Activated naive CD4-positive, alpha-beta T cell (primary cell): ENCODE measurements at places on chromosomes 13 and 19.

- no peak for DNase-seq
These were observed 117.9 kb downstream of the URI1 start for GRCh38 chr19:30059741-30060457.

DNA sequence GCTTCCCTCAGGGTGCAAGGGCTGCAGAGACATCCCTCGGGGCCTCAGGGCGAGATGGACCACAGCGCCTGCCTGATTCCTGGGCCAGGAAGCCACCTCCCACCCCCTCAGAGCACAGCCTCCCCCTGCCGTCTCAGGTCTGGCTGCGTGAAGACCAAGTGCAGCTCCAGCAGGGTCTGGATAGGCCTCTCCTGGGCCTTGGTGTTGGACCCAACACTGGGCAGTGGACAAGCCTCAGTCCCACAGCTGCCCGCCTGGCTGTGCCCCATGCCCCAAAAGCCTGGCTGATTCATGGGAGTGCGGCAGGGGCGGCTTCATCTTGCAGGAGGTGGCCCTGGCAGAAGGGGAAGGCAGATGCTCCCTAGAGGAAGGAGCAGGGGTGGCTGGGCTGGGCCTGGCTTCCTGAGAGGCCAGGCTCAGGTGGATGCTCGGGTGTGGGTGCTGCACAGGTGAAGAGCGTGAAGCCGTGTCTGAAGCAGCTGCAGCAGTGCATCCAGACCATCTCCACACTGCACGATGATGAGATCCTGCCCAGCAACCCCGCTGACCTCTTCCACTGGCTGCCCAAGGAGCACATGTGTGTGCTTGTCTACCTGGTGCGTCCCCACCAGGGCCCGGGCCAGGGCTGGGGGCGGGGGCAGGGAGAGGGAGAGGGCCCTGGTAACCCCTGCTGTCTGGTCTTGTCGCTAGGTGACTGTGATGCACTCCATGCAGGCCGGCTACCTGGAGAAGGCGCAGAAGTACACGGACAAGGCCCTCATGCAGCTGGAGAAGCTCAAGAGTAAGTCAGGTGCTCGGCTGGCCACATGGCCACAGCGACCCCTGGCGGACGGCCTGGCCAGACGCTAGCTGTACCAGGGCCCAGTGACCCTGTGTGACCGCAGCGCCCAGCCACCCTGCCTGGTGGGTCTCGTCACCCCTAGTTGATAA lies 21.7 kb downstream of the MAU2 start:
- DNase-seq = no peak

DNA sequence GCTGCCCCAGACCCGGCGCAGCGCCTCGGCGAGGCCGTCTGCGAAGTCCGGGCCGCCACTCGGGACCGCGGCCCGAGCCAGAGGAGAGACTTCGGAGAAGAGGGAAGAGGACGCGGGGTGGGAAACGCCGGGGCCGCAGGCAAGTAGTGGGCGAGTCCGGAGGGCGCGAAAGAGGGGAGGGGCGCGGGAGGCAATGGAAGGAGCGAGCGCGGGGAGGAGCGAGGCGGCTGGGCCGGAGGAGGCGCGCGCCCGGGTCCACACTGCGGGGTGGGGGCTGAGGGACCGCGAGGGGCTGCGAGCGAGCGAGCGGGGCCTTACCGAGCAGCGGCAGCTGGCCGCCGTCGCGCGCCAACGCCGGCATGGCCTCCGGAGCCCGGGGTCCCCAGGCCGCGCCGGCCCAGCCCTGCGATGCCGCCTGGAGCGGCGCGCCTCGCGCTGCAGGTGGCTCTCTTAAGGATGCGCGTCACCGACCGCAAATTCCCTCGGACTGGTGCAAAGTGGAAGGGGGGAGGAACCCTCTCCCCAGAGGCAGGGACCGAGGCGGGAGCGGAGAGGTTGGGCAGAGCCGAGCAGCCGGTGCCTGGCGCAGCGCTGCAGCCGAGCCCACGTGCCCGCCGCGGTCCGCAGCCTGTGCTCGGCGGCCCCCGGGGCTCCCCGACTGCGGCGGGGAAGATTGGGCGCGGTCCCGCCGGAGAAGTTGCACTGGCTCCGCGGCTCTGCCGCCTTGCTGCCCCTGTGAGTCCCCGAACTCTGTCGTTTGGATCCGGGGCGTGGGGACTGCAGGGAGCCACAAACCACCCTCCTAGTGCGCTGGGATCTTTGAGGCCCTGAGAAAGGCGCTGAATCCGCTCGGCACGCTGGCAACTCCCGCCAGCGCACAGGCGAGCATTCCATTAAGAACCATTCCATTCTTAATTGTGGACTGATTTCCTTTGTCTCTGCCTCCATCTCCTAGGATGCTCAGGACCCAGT lies at the start of gene FLT3:
Gene FLT3 (minus strand): TSS at position 427 of the 972 bp plus-strand sequence. CDS start 66 bp downstream, at position 361.
- DNase-seq = no peak

DNA sequence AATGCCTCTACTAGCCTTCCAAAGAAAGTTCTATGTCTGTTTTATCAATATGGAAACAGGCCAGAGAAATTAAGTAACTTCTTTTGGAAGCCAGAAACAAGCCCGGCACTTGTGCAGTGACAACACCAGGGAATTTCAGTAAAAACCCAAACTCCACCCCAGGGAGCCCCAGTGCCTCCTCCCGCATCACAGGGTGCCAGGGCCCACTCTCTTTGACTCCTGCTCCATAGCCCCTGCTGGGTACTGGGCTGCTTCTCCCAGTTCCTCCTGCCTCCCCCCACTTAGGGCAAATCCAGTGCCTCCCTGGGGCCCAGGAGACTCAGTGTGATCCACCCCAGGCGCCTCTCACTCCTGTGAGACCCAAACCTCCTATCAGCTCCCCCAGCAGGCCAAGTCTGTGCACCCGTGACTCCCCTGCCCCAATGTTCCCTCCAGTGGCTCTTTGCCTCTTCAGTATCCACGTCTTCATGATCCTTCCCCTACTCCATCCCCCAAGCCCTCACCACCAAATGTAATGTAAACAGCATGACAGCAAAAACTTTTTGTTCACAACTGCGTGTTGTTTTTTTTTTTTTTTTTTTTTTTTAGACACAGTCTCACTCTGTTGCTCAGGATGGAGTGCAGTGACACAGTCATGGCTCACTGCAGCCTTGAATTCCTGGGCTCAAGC lies 2.3 kb upstream of the FFAR3 start:
- no peak for DNase-seq

GRCh38 chr13:75873494-75873893 lies 237.4 kb downstream of the LMO7 start:
- DNase-seq = no peak

DNA sequence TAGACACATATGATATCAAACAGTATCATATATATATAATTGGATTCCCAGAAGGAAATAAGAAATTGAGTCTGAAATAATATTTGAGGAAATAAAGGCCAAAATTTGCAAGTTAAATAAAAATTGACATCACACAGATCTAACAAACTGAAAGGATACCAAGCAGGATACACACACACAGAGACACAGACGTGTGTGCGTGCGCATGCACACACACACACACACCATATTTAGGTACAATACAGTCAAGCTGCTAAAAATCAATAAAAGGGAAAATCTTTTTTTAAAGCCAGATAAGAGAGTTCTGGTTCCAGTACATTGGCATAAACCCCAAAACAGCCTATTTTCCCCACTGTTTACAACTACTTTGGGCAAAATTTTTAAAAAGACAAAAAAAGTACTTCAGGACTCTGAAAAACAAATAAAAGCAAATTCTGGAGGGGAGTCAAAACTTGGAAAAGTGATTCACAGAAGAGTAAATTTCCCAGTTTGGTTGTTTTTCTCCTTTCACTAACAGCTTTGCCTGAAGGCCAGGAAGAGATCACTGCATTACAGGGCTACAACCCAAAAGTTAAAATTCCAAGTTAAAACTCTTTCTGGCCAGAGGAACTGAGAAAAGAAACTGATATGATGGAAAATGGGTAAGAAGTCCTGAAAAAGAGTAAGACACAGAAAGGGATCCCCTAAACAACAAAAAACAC lies 16.2 kb downstream of the MYCBP2 start:
- no peak for DNase-seq

DNA sequence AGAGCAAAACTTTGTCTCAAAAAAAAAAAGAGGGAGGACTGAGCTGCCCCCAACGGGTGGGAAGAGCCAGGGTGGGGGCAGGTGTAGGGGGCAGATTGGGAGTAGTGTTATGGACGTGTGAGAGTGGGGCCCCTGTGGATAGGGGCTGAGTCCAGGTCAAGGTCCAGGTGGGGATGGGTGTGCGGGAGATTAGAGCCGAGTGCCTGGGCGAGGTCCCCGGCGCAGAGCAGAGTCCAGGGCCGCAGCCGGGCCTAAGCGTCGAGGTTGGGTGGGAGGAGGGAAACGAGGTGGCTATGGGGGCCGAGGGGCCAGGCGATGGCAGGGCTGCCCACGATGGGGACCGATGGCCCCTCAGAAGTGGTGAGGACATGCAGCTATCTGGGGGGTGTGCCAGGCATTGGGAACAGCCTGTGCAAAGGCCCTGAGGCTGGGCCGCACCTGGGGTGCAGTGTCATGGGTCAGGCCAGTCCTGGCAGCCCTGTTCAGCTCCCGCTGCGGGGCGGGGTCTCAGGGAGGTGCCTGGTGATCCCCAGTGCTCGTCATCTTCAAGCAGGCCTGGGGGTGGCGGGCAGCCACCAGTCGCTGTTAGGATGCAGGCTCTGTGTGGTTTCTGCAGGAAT lies 12.3 kb upstream of the MISP start:
- DNase-seq = no peak

DNA sequence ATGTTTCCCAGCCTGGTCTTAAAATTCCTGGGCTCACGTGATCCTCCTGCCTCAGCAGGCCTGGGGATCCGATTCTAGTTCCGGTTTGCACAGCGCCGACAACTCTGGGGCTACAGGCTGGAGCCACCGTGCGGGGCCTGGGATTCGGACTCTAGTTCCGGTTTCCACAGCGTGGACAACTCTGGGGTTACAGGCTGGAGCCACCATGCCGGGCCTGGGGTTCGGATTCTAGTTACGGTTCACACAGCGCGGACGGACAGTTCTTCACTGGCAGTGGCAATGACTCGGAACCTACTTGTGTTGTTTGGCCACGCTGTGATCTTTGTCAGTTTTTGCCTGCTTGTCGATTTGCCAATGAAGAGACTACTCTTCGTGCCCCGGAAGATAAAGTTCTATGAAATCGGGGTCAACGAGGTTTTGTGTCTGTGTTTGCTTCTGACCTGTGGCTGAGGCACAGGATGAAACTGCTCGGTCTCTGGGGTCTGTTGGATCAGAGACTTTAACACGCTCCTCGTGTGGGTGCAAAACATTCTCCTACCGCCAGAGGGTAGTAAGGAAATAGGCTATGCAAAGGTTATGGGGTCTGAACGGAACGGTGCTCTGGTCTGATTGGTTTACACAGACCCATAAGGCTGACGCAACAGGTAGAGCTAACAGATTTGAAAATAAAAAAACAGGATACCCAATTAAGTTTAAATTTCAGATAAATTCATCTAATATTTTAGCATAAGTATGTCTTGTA lies 12.1 kb upstream of the ZSCAN1 start:
- DNase-seq = no peak

- no peak for DNase-seq
These were observed 10.3 kb downstream of the TSSK6 start for GRCh38 chr19:19504754-19505668.

DNA sequence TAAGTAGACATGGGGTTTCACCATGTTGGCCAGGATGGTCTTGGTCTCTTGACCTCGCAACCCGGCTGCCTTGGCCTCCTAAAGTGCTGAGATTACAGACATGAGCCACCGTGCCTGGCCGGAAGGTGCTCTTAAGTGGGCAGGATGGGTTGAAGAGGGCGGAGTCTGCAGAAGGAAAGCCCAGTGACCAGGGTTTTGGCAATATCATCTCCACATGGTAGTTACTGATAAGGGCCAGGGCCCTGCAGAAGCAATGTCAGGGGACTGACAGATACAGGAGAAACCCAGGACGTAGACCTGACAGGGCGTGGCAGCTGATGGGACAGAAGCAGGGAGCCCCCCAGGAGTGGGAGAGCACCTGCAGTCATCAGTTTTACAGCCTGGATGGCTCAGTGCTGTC lies 45.7 kb upstream of the RNF113B start:
- no peak for DNase-seq

- DNase-seq = no peak
These were observed 27.2 kb downstream of the COMP start for GRCh38 chr19:18763674-18764590.

GRCh38 chr19:2775556-2776430 lies 7.3 kb downstream of the SGTA start:
- DNase-seq = peak; percentile 12

- DNase-seq = no peak
These were observed 6.2 kb downstream of the ACOD1 start for GRCh38 chr13:76954538-76954937.

DNA sequence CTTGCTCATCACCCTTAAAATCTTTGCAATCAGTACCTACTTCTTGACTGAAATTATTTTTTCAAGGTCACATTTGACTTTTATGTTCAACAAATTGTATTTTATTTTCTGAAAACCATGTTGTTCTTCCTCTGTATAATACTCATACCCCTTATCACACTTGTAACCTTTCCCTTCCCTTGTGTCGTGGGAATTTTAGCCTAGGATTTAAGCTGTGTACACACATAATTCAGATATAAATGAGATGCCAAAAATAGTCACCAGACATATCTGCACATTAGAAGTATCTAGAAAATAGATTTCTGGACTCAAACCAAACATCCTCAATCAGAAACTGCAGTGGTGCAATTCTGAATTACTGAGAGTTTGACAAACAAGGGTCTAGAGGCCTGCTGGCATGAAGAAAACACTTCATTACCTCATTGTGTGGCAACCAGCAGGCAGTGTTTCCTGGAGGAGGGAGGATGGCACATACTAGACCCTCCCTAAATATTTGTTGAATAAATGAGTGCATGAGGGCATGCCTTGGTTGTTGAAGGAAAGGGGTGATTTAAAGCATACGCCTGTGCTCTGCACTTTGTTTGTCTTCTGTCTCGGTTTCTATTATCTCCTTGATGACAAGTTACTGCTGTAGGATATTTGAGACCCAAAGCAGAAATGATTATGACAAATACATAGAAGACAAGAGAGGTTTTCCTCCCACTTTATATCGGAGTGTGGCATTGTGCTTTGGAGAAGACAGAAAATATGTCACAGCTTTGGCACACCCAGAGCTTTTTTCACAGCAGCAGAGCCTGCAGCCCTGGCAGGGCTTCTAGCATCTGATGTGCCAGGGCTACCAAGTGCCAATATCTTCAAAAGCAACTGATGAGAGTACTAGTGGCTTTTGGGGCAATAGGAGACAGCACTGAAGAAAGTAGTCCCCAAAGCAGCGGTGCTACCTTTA lies 881.1 kb downstream of the PCDH9 start:
- DNase-seq = no peak

GRCh38 chr13:113063091-113063491 lies 42.5 kb upstream of the F7 start:
- DNase-seq = no peak
